ENCODE measurements at places on chromosomes 7 and 10.

- no peak for DNase-seq
Measured at GRCh38 chr10:77855404-77856155, 71.0 kb downstream of the DLG5 start.

DNA sequence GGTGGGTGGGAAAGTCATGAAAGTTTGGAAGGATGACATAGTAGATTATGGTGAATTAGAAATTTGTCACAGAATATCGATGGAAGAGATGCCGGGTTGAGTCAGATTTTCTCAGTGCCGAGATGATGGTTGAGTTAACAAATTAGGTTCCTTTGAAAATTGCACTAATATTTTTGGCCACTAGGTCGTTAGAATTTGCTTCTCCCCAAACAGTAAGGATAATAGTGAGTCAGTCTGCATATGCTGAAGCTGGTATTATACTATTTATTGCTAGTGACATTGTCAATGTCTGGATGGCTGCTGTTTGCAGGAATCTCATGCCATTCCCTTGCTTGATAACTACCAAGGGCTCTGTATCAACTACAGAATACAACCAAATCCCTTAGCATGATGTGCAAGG is 37.7 kb upstream of the MINDY3 start:
- DNase-seq: no peak

GRCh38 chr10:12348870-12349628 is at the start of gene CAMK1D:
Gene CAMK1D (plus strand): TSS chr10:12349547.
- DNase-seq: peak; percentile 80

DNA sequence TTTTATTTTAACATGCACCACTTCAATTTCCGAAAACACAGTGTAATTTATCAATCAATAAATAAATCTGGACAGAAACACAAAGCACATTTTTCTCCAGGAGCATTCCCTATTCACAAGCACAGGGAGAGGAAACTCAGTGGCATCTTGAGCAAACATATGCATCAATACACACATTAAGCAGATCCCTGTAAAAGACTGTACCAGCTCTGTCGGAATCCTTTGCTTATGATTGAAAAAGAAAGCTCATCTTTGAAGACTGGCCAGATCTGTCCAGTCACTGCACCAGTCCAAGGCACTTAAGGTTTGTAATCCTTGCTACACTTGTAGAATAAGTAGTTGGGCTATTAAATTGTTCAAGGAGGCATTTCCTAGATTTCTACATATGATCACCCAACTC is 343.9 kb downstream of the BMPER start:
- no peak for DNase-seq

GRCh38 chr7:130831817-130832481 is 97.9 kb upstream of the KLF14 start:
- no peak for DNase-seq

GRCh38 chr10:57979491-57979890 is 288.2 kb downstream of the IPMK start:
- DNase-seq: no peak

GRCh38 chr10:88129013-88129412 is 265.6 kb downstream of the PTEN start:
- no peak for DNase-seq

DNA sequence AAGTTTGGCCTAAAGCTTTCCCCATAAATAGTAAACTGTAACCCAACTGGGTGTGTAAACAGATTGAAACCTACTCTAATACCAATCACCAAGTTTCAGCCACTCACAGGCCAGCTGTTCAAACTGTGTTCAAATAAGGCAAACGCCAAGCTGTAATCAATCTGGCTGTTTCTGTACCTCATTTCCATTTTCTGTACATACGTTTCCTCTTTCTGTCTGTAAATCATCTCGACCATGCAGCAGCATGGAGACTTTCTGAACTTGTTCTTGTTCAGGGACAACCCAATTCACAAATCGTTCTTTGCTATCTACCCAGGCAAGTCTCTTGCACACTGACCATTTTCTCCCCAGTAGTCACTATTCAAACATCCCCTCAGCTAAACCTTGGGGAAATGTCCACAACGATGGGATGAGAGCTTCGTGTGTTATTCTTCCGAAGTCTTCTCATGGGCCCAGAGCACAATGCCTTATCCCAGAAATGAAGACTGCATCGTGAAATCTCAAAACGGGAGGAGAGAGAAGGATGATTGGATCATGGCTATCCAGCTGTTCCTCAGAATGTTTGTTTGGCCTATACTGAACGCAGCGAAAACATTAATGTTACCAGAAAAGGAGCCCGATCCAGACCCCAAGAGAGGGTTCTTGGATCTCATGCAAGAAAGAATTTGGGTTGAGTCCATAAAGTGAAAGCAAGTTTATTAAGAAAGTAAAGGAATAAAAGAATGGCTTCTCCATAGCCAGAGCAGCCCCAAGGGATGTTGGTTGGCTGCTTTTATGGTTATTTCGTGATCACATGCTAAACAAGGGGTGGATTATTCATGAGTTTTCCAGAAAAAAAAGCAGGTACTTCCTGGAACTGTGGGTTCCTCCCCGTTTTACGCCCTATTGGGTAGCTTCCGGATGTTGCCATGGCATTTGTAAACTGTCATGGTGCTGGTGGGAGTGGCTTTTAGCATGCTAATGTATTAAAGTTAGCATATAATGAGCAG is 86.2 kb downstream of the SLC16A9 start:
- DNase-seq: no peak

DNA sequence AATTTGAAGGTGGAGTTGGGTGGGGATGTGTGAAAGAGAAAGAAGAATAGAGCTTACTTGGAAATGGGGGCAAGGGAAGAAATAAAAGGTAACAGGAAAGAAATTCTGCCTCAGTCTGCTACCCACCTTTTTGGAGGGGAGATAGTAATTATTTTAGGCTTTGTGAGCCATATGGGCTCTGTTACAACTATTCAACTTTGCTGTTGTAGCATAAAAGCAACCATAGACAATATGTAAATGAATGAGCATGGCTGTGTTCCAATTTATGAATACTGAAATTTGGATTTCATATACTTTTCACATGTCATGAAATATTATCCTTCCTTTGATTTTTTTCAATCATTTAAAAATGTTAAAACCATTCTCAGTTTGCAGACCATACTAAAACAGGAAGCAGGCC is 176.9 kb downstream of the HPSE2 start:
- DNase-seq: no peak

GRCh38 chr7:24715661-24716479 is 41.4 kb downstream of the GSDME start:
- peak; percentile 57 for DNase-seq

- no peak for DNase-seq
Measured at GRCh38 chr7:87735360-87735759, 107.2 kb downstream of the RUNDC3B start.

- DNase-seq: no peak
Measured at GRCh38 chr7:32073533-32073932, 3.3 kb upstream of the PDE1C start.

- peak; percentile 29 for DNase-seq
Measured at GRCh38 chr7:36115448-36116321, 37.4 kb upstream of the EEPD1 start.

DNA sequence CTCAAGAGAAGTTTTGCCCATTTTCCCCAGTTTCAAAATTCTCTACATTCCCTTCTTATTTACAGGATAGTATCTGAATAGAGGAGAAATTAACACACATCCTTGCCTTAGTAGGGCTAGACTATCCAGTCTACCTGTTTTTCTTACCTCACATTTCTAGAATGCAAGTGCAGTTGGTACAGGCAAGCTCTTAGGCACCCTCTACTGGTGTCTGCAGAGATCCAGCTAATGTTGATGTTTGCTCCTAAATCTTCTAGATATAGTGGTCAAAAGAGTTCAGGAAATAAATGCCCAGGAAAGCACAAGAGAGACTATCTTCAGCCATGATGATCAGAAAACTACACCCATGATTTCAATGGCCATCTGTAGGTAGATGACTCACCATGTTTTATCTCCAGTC is 205.3 kb downstream of the HTR7 start:
- DNase-seq: peak; percentile 4

DNA sequence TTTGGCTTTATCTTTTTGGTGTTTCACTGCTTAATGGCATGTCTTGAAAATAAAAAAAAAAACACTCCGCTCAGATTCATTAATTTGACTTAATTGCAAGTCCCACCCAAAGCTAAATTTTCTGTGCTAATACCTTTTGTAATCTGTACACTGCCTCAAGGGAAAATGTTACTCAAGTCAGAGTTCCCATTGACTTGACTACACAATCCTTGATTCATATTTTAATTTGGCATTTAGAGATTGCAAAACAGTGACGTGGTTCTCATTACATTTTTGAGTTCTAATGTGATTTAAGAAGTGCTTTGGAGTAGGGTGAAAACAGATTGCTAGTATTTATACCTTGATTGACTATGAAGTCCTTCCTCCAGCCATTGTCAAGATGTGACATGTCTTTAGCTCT is 21.3 kb upstream of the LIPM start:
- no peak for DNase-seq

DNA sequence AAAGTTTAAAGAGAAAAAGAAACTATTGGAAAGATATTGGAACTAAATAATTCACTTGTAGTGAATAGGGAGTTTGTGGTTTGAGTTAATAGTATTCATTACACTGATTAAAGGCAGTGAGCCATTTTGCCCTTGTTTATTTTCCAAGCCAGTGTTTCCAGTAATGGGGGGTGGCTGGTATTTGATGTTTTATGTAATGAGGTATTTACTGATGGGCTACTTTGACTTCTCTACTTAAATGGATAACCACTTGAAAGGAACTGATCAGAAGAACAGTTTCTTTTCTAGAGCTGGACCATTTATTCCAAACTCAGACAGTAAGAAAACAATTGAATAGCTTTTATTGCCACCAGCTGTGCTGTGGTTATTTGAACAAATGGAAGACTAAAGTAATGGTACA is 227.0 kb upstream of the HDAC9 start:
- no peak for DNase-seq

GRCh38 chr10:127805950-127806349 is 69.0 kb downstream of the FOXI2 start:
- no peak for DNase-seq

DNA sequence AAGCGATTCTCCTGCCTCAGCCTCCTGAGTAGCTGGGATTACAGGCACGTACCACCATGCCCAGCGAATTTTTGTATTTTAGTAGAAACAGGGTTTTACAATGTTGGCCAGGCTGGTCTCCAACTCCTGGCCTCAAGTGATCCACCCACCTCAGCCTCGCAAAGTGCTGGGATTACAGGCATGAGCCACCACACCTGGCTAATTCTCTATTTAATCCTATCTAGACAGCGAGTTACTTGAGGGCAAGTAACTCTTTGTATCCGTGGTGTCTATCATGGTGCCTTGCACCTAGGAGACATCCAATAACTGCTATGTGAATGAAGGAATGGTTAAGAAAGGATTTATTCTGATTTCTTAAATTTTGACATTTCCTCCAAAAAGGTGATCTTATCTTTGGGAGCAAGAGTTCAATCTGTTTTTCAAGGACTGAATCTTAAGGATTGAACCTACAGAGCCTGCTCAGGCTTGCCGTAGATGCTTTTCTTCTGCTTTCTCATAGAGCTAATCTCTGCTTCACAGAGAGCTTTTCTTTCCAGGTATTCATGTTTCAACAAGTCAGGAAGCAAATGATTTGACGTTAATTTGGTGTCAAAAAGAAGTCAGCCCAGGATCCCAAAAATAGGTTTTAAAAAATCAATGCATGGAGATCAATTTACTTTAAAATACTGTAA is 101.6 kb downstream of the CUL2 start:
- DNase-seq: no peak

GRCh38 chr7:98233219-98234070 is 18.6 kb downstream of the TECPR1 start:
- no peak for DNase-seq

Measured in ELF-1 (cell line).